ENCODE measurements at places on chromosomes 2 and 18. TPM values are rescaled to one million over a fixed set of nuclear protein-coding genes. Genes with fewer than 3 reads are reported as not detected.

Gene CPO
- 0.13 TPM for total RNA-seq

Gene CNGA3
- total RNA-seq, result under 0.01 TPM

DNA sequence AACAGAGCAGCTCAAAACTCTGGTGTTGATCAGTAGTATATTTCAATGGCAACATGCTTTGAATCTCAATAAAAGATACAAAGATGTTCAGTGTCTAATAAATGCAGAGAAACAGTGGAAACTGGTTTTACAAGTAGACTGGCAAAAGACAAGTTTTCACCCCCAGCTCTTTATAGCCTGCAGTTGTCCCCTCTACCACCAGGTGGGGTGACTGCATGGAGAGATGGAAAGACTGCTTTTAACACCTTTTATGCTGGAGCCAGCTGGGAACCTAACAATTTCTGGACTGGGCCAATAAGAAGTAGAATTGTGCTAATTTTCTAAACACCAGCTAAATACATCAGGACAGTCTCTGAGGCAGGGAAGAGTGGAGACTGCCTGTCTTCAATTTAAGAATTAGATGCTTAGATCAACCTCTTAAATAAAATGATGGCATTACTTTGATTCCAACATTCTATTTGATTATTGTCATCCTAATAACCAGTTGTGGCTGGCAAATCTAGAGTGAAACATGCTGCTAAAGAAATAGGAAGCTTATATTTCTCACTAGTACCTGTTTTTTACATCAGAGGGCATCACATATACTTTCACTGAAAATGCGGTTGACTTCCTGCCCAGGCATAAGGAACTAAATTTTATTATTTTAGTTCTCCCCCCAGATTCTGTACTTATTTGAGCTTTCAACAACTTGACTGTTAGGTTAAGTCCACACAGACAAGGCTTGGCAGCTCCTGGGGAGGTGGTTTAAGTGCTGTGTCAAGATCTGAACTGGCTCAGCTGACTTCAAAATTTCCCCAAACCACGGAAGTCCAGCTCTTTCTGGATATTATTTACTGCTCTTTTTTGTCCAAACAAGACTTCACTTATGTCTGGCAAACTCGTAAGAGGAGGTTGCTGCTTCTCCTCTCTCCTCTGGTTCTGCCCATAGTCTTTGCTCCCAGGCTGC is 140.5 kb downstream of the TPGS2 start:
- DNase-seq, result peak; percentile 71

DNA sequence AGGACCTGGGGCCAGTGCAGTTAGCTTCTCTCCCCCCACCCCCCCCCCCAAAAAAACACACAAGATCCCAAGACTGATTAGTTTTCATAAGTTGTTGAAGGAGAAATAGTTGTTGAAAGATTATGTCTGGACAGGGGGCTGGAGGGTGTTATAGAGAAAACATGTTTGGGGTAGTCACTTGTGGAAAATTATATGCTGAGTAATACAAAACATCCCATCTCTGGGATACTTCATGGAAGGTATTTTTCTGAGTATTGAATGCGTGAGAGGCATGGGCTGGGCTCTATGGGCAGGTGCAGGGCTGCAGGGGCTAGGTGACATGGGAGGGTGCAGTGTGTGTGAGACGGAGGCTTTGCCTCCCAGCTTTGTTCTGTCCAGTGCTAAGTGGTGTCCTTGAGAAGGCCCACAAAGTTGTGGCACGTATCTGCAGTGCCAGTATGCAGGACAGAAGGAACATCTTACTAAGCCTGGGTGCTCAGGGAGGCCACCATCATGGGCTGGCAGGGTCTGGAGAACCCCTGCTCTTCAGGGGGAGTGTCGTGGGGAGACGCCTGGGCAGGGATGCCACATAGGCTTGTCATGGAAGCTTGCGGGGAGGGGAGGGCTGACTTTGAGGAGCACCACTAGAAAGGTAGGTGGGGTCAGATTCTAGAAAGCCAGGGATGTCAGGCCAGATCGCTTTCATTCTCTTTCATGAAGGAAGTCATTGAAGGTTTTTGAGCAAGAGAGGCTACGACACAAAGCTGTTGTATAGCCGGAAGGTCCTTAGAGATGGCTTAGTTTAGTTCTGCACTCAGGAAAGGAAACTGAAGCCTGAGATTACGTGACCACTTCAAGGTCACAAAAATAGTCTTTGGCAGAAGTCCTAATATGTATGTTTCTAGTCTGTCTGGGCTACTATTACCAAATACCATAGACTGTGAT is 232.0 kb downstream of the LDLRAD4 start:
- no peak for DNase-seq

Gene FBLN7
- under 0.01 TPM for total RNA-seq

GRCh38 chr18:62992877-62993365 is 277.6 kb downstream of the PHLPP1 start:
- no peak for DNase-seq

GRCh38 chr18:29198834-29199233 is 1021.9 kb upstream of the CDH2 start:
- no peak for DNase-seq

DNA sequence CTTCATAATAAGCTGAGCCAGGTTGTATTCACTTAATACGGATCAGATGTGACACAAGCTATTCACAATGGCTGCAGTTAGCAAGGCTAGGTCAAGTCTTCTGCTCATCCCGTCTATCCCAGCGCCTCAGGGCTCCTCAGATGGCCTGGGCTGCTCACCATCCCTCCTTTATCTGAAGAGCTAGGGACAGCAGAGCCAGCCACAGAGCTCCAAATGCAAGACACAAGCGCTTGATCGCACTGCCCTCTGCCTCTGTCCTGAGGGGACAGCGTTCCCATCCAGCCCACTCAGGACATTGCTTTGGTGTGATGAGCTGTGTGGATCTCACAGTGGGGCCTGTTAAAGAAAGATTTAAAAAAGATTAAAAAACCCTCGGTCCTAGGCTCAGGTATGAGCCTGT is 254.4 kb upstream of the HS6ST1 start:
- no peak for DNase-seq
